ENCODE measurements at places on chromosomes 7 and 10.

DNA sequence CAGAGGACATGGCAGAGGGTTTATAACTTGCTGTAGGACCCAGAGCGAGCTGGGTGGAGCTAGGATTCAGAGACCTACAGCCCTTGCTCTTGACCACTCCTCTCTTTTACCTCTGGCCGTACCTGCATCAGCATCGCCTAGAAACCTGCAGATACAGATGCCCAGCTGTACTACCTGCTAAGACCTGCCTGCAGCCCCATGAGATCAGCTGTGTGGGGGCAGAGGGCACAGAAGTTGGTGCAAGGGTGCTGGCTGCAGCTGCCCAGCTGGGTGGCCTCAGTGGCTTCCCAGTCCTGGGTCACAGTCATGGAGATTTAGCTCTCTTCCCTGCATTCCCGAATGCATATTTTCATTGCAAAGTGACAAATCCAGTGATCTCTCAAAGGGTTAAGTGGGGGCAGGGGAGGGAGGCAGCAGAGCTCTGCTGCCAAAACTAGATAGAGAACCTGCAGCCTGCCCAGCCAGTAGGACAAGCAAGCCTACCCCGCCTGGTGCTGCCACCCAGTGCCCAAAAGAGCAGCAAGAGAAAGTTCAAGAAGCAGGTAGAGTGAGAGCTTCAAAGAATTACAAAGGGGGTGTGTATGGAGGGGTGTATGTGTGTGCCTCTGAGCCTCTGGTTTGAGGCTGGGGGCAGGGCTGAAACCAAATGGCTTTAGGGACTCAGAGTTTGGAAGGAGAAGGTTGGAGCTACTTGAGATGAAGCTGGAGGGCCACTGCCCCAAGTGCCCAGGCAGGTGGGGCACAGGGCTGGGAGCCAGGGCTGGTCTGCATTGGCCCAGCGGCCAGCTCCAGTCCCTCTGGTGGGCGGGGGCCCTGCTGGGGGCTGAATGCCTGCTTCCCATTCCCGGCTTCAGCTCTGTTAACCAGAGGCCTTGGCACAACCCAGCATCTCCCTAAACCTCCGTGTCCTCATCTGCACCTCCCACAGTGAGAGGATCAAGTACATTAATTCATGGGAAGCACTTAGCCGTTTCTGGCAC is 6.9 kb downstream of the FAM241B start:
- DNase-seq: no peak

GRCh38 chr10:38050212-38050611 is 39.7 kb downstream of the ZNF33A start:
- no peak for DNase-seq

- no peak for DNase-seq
Measured at GRCh38 chr10:79415736-79416577, 29.5 kb downstream of the ZCCHC24 start.

- no peak for DNase-seq
Measured at GRCh38 chr7:120723465-120724385, 134.2 kb downstream of the TSPAN12 start.

- DNase-seq: no peak
Measured at GRCh38 chr7:138843632-138844580, 45.9 kb upstream of the ATP6V0A4 start.

GRCh38 chr7:121433775-121434174 is 37.7 kb upstream of the FAM3C start:
- no peak for DNase-seq

GRCh38 chr7:9719721-9720120 is 1254.0 kb upstream of the PHF14 start:
- no peak for DNase-seq

GRCh38 chr10:124588736-124589490 is 127.3 kb downstream of the LHPP start:
- peak; percentile 77 for DNase-seq

DNA sequence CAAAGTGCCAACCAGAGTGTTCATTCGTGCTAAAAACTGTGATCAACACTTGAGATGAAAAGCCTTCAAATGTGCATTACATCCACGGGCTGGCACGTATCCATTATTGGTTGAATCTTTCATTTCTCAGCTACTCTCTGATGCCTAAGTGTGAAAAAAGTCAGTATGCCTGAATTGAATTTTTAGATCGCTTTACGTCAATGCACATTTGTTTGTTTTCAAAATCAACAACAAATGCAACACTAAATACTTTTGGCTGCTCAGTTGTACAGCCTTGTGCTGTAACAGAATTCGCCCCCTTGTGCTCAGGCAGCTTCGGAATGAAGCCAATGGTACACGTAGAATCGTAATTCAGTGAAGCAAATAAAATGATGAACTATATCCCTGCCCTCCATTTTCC is 446.5 kb upstream of the NRP1 start:
- no peak for DNase-seq

- DNase-seq: no peak
Measured at GRCh38 chr10:85901599-85901998, 465.0 kb downstream of the GRID1 start.

GRCh38 chr10:72563327-72563932 is 62.4 kb downstream of the MICU1 start:
- DNase-seq: no peak

GRCh38 chr7:38070718-38071117 is 107.3 kb upstream of the STARD3NL start:
- DNase-seq: no peak

GRCh38 chr7:4789194-4790077 is 14.0 kb downstream of the AP5Z1 start:
- DNase-seq: no peak

DNA sequence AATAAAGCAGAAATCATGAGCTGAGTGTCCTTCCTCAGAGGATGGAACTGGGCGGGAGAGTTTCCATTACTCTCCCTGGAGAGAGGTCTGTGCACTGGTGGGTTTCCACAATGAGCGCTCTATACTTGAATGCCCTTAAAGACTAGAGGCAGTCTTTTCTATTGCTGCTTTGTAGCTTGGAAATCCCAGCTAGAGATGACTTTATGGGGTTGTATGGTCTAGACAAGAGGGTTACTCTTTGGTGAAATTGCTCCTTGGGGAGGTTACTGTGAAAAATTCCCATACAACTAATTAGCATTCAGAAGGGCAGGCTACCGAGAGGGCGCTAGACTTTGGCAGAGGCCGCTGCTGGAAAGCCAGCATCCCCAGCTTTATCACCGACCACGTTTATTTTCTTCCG is 136.8 kb downstream of the TAX1BP1 start:
- no peak for DNase-seq
